ENCODE measurements at places on chromosomes 2 and 18. TPM values are rescaled to one million over a fixed set of nuclear protein-coding genes. Genes with fewer than 3 reads are reported as not detected.

GRCh38 chr2:204691911-204692510 lies 146.7 kb downstream of the PARD3B start:
- H3K4me1 ChIP-seq = peaks cover 3% of the 10 kb centered on the region
- no peaks in the 10 kb centered on the region for H3K27me3 ChIP-seq
- no peak overlapping the region for H3K27ac ChIP-seq
- peak; percentile 4 for DNase-seq
- H3K4me3 ChIP-seq = no peak overlapping the region

DNA sequence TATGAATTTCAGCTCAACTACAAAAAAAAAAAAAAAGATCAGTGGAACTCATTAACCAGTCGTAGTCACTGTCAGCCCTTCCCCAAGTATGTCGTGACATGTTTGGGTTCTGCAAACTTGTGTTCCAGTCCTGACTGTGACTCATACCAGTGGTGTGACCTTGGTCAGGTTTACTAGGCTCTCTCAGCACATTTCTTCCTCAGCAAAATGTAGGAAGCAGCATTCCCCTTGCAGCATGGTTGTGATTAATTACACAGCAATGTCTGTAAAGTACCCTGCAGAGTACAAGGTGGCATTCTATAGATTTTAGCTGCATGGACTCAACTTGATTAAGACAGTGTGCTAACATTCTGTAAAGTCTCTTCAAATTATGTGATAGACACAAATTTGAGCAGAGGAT lies 156.9 kb downstream of the LAMA1 start:
- no peak for DNase-seq
- H3K4me3 ChIP-seq = no peak overlapping the region
- H3K27me3 ChIP-seq = no peaks in the 10 kb centered on the region
- no peak overlapping the region for H3K27ac ChIP-seq
- H3K4me1 ChIP-seq = no peaks in the 10 kb centered on the region

KCNJ3 gene
- not detected for total RNA-seq

- H3K27ac ChIP-seq = peak overlapping the region; percentile 98
- H3K36me3 ChIP-seq = peaks cover 45% of the 10 kb centered on the region
- H3K27me3 ChIP-seq = no peaks in the 10 kb centered on the region
- H3K4me1 ChIP-seq = peaks cover 33% of the 10 kb centered on the region
- DNase-seq = no peak
Measured at GRCh38 chr2:60882971-60883753, 1.8 kb downstream of the REL start.

IL1B gene
- not detected for total RNA-seq

- H3K4me1 ChIP-seq = peaks cover 8% of the 10 kb centered on the region
- DNase-seq = peak; percentile 47
- H3K27ac ChIP-seq = no peak overlapping the region
Measured at GRCh38 chr2:205766779-205767359, 84.6 kb downstream of the NRP2 start.

DNA sequence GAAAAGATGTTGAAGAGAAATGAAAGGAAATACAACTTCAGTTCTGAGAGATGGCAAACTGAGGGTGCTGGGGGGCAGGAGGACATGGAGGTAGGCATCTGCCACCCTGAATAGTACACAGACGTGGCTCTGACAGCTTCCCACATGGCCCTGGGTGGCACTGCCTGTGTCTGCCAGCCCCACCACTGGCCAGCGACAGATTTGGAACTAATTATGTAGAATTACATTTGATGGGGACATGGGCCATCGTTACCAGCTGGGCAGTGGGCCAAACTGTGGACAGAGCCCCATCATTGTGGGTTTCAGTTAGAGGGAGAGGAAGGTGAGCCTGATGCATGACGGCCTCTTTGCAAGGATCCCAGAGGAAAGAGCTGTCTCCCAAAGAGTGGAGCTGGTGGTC lies 216.0 kb upstream of the HAAO start:
- peaks cover 13% of the 10 kb centered on the region for H3K4me1 ChIP-seq
- no peak for DNase-seq
- H3K27me3 ChIP-seq = no peaks in the 10 kb centered on the region
- no peak overlapping the region for H3K4me3 ChIP-seq
- no peaks in the 10 kb centered on the region for H3K36me3 ChIP-seq
- no peak overlapping the region for H3K27ac ChIP-seq

DNA sequence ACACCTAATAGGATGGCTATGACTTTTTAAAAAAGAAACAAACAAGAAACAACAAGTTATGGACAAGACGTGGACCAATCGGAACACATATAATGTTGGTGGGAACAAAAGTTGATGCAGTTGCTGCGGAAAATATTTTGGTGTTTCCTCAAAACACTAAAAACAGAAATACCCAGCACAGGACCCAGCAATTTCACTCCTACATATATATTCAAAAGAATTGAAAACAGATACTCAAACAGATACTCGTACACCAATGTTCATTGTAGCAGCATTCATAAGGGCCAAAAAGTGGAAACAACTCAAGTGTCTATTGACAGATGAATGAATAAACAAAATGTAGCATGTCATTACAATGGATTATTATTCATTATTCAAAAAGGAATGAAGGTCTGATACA lies 12.1 kb downstream of the CCDC141 start:
- no peak overlapping the region for H3K27ac ChIP-seq

B3GNT7 gene
- 0.14 TPM for total RNA-seq

DNA sequence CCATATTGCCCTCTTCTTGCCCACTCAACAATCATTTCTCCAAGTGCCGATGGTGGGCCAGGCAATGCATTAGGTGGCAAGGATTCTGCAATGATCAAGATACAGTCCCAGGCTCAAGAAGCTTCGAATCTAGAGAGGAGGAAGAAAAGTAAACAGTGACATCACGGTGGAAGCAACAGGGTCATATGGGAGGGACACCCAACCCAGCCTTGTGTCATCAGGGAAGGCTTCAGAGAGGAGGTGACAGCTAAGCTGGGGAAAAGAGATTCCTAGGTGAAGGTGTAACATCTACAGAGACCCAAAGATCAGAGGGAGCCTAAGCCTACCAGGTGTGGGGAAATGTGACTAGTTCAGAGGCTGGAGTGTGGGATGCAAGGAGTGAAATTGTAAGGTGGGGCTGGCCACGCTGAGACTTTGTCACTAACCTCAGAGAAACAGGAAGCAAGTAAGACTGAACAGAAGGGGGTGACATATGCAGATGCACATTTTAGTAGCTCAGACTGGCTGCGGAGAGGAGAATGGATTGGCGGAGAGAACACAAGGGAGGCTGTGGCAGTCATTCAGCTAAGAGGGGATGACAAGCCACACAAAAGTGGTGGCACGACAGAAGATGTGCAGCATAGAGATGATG lies 104.9 kb downstream of the ANKRD44 start:
- peak overlapping the region; percentile 60 for H3K4me3 ChIP-seq
- peak; percentile 66 for DNase-seq
- peaks cover 52% of the 10 kb centered on the region for H3K36me3 ChIP-seq
- H3K4me1 ChIP-seq = peaks cover 88% of the 10 kb centered on the region
- H3K27ac ChIP-seq = peak overlapping the region; percentile 99
- no peaks in the 10 kb centered on the region for H3K27me3 ChIP-seq

DNA sequence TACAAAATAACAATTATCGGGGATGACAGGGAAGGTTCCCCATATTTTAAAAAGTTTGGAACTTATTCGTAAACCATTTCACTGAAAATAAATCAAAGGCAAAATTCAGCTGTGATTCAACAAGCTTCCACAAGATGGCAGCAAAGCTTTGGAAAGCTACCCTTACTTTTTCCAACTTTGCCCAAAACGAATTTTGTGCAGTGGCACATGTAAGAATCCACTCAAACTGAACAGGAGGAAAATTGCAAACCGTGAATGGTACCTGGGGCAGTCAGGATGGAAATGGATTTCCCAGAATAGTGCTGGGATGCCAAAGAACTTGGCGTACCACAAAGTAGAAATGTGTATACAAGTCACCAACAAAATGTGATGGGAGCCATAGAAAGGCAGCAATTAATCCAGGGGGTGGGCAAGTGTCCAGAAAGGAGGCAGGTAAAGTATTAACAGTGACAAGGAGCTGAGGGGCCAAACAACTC lies 10.7 kb downstream of the RPL31 start:
- no peak for DNase-seq
- peak overlapping the region; percentile 71 for H3K27ac ChIP-seq
- peaks cover 42% of the 10 kb centered on the region for H3K36me3 ChIP-seq
- no peaks in the 10 kb centered on the region for H3K27me3 ChIP-seq

DNA sequence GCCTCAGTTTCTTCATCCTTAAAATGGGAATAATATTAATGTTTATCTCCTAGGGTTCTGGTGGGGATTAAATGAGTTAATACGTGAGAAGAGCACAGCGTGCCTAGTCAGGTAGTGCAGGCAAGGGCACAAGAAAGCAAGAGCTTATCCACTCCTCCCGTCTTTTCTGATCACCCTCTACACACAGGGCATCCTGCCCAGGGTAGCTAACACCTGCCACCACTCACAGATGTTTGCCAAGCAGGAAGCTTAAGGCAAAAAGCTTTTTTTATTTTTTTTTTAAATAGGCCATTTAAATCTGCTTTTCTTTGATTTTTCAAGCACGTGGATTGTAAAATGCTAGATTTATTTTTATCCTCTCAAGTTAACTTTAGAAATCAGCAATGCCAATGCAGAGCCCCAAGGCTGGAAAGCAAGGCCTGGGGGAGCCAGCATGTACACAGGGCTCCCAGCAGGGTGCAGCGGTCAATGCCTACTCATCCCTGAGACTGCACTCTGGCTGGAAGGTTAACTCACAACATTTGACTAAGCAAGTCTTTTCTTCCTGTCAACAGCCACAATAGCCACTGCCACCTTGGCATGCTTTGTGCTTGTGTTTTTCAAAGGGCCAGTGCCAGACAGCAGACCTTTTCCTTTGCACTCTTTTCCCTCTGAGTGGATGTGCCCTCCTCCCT lies 86.5 kb upstream of the ACAA2 start:
- H3K27ac ChIP-seq = no peak overlapping the region
- no peaks in the 10 kb centered on the region for H3K36me3 ChIP-seq
- H3K4me1 ChIP-seq = no peaks in the 10 kb centered on the region
- H3K4me3 ChIP-seq = no peak overlapping the region
- no peak for DNase-seq
- H3K27me3 ChIP-seq = peaks cover 3% of the 10 kb centered on the region

NEU2 gene
- not detected for total RNA-seq

DNA sequence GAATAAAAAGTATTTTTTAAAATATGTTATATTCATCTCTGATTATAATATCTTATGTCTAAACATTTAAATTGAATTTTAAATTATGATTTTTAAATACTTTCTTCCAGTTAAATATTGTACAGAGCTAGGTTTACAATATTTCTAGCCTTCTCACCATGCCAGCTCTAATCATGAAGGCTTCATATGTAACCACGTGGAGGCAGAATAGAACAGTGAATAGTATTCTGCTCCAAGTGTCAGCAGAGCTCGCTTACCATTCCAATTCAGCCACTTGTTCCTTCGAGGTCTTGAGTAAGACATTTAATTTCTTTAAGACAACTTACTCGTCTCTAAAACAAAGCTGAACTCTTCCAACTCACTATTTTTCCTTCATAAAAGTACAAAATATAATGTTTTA lies 871.8 kb downstream of the SUCLG1 start:
- no peaks in the 10 kb centered on the region for H3K4me1 ChIP-seq
- H3K27ac ChIP-seq = no peak overlapping the region

GRCh38 chr2:19361325-19361990 lies 3.0 kb upstream of the OSR1 start:
- H3K4me3 ChIP-seq = peak overlapping the region; percentile 94
- no peak for DNase-seq
- H3K4me1 ChIP-seq = peaks cover 41% of the 10 kb centered on the region
- peaks cover 89% of the 10 kb centered on the region for H3K27me3 ChIP-seq
- peak overlapping the region; percentile 19 for H3K27ac ChIP-seq
- H3K36me3 ChIP-seq = no peaks in the 10 kb centered on the region

GRCh38 chr18:70469916-70470315 lies 181.1 kb downstream of the SOCS6 start:
- no peaks in the 10 kb centered on the region for H3K27me3 ChIP-seq
- no peak for DNase-seq
- no peak overlapping the region for H3K27ac ChIP-seq
- no peaks in the 10 kb centered on the region for H3K36me3 ChIP-seq

DNA sequence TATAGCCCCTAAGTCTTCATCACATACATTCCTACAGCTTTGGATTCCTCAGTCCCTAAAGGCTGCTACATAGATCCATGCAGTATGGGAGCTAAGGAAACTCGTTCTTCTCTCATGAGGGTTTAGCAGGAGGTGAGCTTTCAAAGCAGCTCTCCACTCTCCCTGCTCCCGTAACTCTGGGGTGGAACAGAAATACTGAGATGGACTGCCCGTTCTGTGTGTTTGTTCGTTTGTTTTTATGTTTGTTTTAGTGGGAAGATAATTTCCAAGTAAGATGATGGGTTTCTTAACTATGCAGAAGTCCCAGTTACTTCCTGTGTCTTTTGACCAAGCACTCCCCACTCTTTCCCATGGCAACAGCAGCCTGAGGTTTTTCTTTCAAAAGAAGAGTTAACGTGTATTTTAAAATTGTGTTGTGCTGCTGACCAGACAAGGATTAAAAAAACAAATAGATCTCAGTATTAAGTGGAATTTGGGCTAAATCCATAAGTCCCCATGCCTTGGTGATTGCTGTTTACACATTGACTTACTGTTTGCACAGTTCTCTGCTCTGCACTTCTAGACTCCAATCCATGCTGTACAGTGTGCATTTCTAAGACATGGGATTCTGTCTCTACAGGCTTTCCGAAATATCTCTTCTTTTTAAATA lies 156.4 kb upstream of the SH3BP4 start:
- no peaks in the 10 kb centered on the region for H3K36me3 ChIP-seq
- no peak overlapping the region for H3K27ac ChIP-seq
- H3K27me3 ChIP-seq = peaks cover 3% of the 10 kb centered on the region
- DNase-seq = no peak

- H3K36me3 ChIP-seq = peaks cover 8% of the 10 kb centered on the region
- peaks cover 63% of the 10 kb centered on the region for H3K4me1 ChIP-seq
- DNase-seq = no peak
- no peak overlapping the region for H3K27ac ChIP-seq
- no peaks in the 10 kb centered on the region for H3K27me3 ChIP-seq
- H3K4me3 ChIP-seq = no peak overlapping the region
Measured at GRCh38 chr2:239220341-239220740, 180.5 kb downstream of the HDAC4 start.

ARHGEF33 gene
- 0.47 TPM for total RNA-seq

GRCh38 chr18:41965634-41966255 lies 10.7 kb downstream of the PIK3C3 start:
- no peak overlapping the region for H3K4me3 ChIP-seq
- no peaks in the 10 kb centered on the region for H3K27me3 ChIP-seq
- no peak for DNase-seq
- H3K36me3 ChIP-seq = peaks cover 32% of the 10 kb centered on the region
- H3K4me1 ChIP-seq = peaks cover 34% of the 10 kb centered on the region

DNA sequence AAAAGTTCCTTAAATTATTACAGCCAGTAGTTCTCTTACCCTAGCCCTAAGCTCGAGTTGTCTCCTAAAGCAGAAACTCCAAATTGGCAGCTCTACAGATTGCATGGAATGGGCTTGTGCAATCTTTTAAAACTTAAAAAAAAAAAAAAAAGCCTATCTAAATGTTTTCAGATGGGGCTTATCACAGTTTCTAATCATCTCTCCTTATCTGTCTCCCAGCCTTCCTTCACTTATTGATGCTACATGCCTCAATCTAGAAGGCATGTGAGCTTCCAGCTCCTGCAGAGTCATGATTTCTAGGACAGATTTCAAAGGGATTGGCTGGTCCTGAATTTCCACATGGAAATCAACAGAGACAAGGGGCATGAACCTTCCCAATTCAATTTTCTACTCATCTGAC lies 33.1 kb upstream of the PELI1 start:
- H3K4me3 ChIP-seq = no peak overlapping the region
- H3K27ac ChIP-seq = no peak overlapping the region
- no peak for DNase-seq
- H3K4me1 ChIP-seq = peaks cover 20% of the 10 kb centered on the region
- no peaks in the 10 kb centered on the region for H3K27me3 ChIP-seq
- no peaks in the 10 kb centered on the region for H3K36me3 ChIP-seq

- no peak for DNase-seq
- H3K27me3 ChIP-seq = no peaks in the 10 kb centered on the region
- peaks cover 49% of the 10 kb centered on the region for H3K4me1 ChIP-seq
- H3K4me3 ChIP-seq = no peak overlapping the region
- H3K36me3 ChIP-seq = peaks cover 10% of the 10 kb centered on the region
Measured at GRCh38 chr2:226796012-226796839, 3.4 kb downstream of the IRS1 start.

ASTL gene
- total RNA-seq = 22.1 TPM

Measured in activated naive CD8-positive, alpha-beta T cell treated with anti-CD3 and anti-CD28 coated beads for 36 hours (primary cell).